ENCODE measurements at places on chromosomes 5 and 9.

GRCh38 chr9:18394847-18395351 lies 79.1 kb upstream of the ADAMTSL1 start:
- no peak for DNase-seq

- DNase-seq, result no peak
Observed at GRCh38 chr5:5644249-5644648, 221.8 kb downstream of the ICE1 start.

DNA sequence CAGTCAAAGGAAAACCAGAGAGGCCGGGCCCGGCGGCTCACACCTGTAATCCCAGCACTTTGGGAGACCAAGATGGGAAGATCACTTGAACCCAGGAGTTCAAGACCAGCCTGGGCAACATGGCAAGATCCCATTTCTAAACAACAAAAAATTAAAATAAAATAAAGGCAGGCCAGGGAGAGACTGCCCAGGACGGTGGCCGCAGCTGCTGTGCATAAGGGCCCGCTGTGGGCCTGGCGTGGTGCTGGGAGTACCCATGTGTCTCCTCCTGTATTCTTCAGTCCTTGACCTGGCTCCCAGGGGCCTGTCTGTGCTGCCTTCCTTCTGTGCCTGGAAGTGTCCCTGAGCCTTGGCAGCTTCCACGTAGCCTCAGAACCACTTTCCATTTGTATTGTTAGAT lies 56.8 kb upstream of the CNOT6 start:
- no peak for DNase-seq

DNA sequence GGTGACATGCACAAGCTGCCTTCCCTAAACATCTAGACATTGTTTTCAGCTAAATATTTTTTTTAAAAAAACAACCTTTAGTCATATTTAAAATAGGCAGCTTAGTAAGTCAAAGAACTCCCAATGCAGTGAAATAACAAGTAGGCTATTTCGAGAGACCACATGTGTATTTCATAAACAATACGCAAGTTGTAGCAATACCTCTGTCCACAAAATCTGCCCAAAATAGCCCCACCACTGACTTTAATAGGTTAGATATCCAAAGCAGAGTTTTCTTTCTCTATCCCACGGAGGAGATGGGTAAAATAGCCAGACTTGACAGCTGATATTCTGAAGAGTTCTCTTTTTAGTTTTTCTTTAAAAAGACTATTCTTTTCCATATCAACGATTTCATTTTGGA lies 1.2 kb downstream of the SLC24A2 start:
- DNase-seq, result no peak

- no peak for DNase-seq
Observed at GRCh38 chr5:145752534-145752933, 82.6 kb downstream of the PRELID2 start.

- no peak for DNase-seq
Observed at GRCh38 chr5:95669540-95669939, 13.3 kb downstream of the SPATA9 start.

- DNase-seq, result no peak
Observed at GRCh38 chr5:95076395-95077185, 208.3 kb downstream of the MCTP1 start.

GRCh38 chr9:127651697-127652610 lies 39.9 kb downstream of the STXBP1 start:
- no peak for DNase-seq

GRCh38 chr5:104702212-104702611 lies 1139.6 kb upstream of the NUDT12 start:
- no peak for DNase-seq

DNA sequence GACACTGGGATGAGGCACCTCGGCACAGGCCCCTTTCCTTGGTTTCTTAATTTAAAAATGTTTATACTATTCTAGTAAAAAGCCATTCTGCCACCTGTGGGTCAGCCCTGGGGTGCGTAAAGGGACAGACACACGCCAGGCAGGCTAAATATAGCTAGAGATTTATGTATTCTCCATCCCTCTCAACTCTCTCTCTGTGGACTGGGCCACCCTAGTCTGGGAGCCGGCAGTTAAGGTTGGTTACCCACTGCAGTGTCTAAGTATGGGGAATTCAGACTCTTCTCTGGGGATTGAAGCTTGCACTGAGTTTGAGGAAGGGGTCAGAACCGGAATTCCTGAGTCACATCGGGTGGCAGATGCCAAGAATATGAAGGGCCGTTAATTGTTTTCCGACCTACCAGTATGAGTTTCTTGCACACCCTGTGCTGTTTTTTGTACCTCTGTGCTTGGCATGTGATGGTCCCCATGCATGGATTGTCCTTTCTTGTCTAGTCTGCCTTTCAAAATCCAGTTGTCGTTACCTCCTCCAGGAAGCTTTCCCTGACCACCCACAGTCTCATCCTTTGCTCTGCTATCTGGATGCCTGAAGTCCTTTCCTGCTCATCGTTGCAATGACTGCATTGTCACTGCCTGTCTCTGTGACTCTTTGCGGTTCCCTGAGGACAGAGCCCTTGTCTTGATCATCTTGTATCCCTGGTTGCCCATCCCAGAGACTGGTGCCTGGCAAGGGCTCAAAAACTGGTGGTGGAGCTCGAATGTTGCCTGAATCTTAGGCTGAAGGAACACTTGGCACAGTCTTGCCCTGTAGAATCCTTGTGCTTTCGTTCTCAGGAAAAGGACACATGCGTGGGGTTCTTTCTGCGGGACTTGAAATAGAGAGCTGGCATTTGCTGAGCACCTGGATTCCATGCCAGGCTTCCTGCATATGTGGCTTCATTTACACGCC lies 2.1 kb downstream of the NEURL1B start:
- no peak for DNase-seq

GRCh38 chr5:31194468-31194813 lies 955 bp downstream of the CDH6 start:
- DNase-seq, result no peak

- no peak for DNase-seq
Observed at GRCh38 chr9:123318202-123318601, 37.8 kb upstream of the CRB2 start.

DNA sequence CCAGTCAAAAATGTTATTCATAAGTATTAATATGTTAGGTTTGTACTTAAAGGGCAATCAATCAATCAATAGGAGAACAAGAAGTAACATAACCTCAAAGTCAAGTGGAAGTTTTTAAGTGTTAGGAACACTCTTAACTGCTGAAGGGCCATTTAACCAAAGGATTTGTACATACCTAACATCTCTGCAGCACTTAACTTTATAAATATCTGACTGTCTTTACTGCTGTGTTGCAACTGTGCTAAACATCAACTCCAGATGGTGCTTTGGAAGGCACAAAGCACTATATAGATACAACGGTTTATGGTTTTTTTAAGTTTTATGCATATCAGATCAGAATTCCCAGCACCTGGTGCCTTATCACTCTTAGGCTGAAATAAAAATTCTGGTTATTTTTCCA lies 604.9 kb upstream of the PTGER4 start:
- DNase-seq, result no peak

GRCh38 chr5:95068289-95068910 lies 216.5 kb downstream of the MCTP1 start:
- no peak for DNase-seq

GRCh38 chr9:131485728-131486422 lies 16.8 kb upstream of the POMT1 start:
- DNase-seq, result no peak

- DNase-seq, result no peak
Observed at GRCh38 chr9:113988385-113989016, 89.6 kb downstream of the AMBP start.

DNA sequence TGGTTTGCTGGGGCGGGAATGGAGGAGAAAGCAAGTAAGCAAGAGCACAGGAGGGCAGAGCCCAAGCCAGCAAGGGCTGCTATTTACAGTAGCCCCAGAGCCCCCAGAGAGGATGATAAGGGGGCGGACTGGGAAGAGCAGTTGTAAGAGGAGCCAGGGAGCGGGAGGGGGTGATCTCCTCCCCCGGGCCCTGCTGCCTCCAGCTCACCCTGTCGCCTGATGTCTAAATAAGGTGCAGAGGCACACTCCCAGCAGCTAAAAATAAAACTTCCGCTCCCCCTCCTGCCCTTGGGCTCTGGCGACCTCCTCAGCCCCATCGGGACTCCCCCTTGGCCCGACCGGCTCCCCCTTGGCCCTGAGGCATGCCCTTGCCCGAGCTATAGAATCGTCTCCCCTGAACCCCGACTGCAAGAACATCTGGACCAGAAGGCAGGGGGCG lies 14.4 kb upstream of the CCDC69 start:
- DNase-seq, result no peak

- DNase-seq, result no peak
Observed at GRCh38 chr5:179241764-179242370, 103.4 kb downstream of the ADAMTS2 start.

DNA sequence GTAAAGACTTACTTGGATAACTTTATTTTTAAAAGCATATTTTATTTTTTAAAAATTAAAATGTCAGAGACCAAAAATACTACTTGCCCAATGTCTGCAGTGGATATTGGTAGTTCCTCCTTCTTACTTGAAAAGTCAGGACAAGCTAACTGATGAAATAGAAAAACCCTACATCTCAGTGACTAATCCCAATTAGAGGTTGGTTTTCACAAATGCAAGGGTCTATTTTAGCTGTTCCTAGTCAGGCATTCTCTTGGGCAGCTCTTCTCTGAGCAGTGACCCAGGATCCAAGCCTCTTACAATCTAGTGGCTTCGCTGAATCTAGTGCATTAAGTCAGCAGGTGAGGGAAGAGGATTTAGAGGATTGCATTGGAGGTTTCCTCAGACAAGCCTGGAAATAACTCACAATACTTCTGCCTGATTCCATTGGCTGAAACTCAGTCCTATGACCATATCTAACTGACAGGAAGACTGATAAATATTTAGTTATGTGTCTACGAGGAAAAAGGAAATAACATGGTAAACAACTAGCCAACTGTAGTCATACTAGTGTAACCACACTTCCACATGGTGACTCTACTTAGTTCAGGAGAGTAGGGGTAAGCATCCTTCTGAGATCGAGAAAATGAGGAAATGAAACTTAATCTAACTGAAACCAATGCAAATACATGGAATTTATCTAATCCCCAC lies 34.2 kb upstream of the MIER3 start:
- no peak for DNase-seq

DNA sequence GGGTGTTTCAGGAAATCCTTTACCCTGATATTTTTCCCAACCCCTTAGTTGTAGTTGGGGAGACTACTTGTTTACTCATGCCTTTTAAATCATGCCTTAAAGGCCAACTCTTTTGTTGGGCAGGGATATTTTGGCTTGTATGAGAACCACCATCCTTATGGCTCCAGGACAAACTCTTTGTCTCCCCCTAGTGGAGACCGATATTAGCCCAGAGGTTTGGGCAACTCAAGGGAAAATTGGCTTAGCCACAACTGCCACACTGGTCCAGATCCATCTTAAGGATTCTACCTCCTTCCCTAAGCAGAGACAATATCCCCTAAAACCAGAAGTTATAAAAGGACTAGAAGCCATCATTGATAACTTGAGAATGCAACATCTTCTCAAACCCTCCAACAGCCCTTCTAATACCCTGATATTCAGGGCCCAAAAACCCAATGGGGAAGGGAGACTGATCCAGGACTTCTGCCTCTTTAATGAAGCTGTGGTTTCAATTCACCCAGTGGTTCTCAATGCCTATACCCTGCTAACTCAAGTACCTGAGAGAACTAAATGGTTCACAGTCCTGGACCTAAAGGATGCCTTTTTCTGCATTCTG lies 100.9 kb upstream of the HCN1 start:
- no peak for DNase-seq

- DNase-seq, result no peak
Observed at GRCh38 chr5:150441813-150442698, 7.5 kb downstream of the RPS14 start.

DNA sequence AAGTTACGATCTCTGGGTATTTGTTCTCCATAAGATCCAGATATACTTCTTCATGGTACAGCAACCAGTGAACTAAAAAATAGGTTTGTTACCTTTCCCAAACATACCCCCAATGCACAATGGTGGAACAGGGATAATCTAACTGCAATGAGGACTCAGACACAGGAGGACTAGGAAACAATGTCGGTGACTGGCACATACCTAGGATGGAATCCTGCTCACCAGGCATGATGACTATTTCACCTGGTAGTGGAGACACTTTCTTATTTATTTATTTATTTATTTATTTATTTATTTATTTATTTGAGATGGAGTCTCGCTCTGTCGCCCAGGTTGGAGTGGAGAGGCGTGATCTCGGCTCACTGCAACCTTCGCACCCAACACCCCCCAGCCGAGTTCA lies 159.9 kb upstream of the CCNH start:
- no peak for DNase-seq

GRCh38 chr5:168324859-168325630 lies 33.6 kb downstream of the WWC1 start:
- no peak for DNase-seq

DNA sequence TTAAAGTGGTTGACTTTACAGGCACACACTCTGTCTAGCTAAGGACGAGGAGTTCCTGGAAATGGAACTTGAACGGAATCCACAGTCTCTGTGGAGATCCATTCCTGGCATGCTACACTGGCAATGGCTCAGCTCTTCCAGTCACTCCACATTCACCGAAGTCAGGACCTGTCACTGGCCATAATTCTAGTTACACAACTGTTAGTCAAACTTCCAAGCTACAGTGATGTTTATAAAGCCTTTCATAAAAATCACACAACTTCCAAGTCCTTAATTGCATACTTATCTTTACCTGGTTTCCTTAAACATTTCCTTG lies 15.7 kb downstream of the CDC14B start:
- DNase-seq, result no peak

GRCh38 chr5:14265570-14265969 lies 122.4 kb downstream of the TRIO start:
- DNase-seq, result no peak
